Naive thymus-derived CD4-positive, alpha-beta T cell (primary cell): ENCODE measurements at places on chromosomes 12 and 14.

- H3K4me1 ChIP-seq: no peaks in the 10 kb centered on the region
- no peaks in the 10 kb centered on the region for H3K36me3 ChIP-seq
- H3K4me3 ChIP-seq: no peak overlapping the region
- no peak overlapping the region for H3K27ac ChIP-seq
- H3K27me3 ChIP-seq: no peaks in the 10 kb centered on the region
- no peak for DNase-seq
Measured at GRCh38 chr12:75585330-75585729, 73.9 kb upstream of the KRR1 start.

DNA sequence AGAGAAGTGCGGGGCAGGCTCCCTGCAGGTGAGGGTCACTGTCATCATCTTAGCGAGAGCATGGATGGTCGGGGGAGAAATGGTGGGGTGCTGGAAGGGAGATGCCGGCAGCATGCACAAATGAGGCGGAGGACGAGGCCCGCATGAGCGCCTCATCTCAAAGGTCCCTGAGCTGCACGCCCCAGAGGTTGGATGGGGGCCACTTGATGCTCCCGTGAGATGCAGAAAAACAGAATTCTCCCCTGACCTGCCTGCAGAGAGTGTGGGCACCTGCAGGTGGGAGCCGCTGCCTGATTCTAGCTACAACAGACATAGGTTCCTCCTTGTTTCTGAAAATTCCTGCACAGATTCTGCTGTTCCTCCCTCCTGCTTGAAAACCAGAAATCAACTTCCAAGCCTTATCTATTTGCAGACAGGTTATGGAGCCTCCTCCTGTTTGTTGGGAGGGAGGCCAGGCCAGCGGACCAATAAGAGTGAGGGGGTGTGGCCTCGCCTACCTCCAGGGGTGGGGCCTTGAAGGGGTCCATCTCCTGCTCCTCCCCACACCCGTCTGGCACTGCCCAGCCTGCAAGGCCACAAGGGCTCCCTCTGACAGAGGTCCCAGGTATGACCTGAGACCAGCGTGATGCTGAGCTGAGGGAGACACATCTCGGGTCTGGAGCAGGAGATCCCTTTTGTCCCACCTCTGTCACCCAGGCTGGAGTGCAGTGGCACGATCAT, 67.2 kb downstream of the KDM2B start:
- no peaks in the 10 kb centered on the region for H3K4me1 ChIP-seq
- no peaks in the 10 kb centered on the region for H3K36me3 ChIP-seq
- no peak overlapping the region for H3K4me3 ChIP-seq
- no peaks in the 10 kb centered on the region for H3K27me3 ChIP-seq

DNA sequence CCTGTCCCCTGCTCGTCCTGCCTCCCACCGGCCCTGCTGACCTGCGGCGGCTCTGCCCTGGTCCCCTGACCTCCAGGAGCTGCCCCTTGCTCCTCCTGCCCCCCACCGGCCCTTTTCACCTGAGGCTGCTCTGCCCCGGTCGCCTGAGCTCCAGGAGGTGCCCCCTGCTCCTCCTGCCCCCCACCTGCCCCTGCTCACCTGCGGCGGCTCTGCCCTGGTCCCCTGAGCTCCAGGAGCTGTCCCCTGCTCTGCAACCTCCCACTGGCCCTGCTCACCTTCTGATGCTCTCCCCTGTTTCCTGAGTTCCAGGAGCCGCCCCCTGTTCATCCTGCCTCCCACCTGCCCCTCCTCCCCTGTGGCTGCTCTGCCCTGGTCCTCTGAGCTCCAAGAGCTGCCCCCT, 101.3 kb downstream of the TMEM121 start:
- no peak for DNase-seq
- no peaks in the 10 kb centered on the region for H3K4me1 ChIP-seq
- H3K27me3 ChIP-seq: no peaks in the 10 kb centered on the region
- no peaks in the 10 kb centered on the region for H3K36me3 ChIP-seq

- peaks cover 41% of the 10 kb centered on the region for H3K36me3 ChIP-seq
- DNase-seq: peak; percentile 11
- H3K4me3 ChIP-seq: peak overlapping the region; percentile 43
- H3K27ac ChIP-seq: peak overlapping the region; percentile 63
Measured at GRCh38 chr12:54352022-54352531, 12.2 kb downstream of the GPR84 start.

- H3K4me1 ChIP-seq: peaks cover 14% of the 10 kb centered on the region
- no peak for DNase-seq
- H3K27me3 ChIP-seq: no peaks in the 10 kb centered on the region
- H3K27ac ChIP-seq: no peak overlapping the region
- no peak overlapping the region for H3K4me3 ChIP-seq
Measured at GRCh38 chr14:30620178-30620577, 1.9 kb upstream of the SCFD1 start.

GRCh38 chr12:90909069-90909770, 45.8 kb downstream of the CCER1 start:
- H3K27ac ChIP-seq: no peak overlapping the region
- H3K4me1 ChIP-seq: no peaks in the 10 kb centered on the region
- no peak for DNase-seq
- no peaks in the 10 kb centered on the region for H3K27me3 ChIP-seq
- H3K4me3 ChIP-seq: no peak overlapping the region
